ENCODE measurements at places on chromosomes 5 and 9.
A peak's percentile ranks its signal among the peaks of the same experiment; 100 is the strongest.

DNA sequence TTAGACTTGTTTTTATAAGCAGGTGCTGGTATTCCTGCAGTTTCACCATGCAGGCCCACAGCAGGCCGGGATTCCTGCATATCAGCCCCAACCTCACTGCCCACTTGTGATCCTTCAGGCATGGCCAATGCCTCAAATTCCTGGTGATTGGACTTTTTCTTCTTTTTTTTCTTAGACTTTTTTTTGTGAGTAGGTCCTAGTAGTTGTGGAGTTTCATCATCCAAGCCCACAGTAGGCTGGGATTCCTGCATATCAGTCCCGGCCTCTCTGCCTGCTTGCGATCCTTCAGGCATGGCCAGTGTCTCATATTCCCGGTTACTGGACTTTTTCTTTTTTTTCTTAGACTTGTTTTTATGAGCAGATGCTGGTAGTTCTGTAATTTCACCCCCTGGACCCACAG is 4.8 kb downstream of the TTF1 start:
- DNase-seq: no peak

DNA sequence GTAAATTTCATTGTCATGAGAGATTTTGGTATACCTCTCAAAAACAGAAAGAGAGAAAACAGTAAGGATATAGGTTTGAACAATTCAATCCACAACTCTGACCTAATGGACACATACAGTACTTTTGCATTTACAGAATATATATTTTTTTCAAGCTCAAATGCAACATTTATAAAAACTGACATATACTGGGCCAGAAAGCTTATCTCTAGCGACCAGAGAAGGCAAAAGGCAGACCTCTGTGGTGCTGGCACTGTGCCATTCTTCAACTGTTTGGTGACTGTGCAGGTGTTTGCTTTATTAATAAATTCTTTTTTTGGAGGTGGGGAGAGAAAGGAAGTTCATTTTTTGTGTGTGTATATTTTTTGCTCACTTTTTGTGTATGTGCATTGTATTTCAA is 6.0 kb upstream of the PLAC8L1 start:
- DNase-seq: no peak

DNA sequence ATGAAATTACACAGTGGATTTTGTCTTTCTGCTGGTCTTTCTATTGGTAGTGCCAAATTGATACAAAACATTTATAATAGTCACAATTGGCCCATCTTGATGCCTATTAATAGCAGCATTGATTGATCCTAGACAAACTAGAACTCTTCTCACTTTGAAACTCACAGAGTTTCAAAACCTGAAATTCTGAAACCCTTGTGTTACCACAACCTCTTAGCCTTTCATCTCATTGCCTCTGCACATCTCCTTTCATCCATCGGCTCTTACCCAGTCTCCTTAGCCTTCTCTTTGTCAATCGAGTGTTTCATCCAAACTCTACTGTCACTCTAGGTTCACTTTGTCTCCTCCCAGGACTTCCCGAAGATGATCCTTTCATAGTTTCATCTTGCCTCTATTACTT is 22.1 kb downstream of the PLPPR1 start:
- no peak for DNase-seq

- DNase-seq: no peak
Measured at GRCh38 chr5:146007270-146007669, 70.9 kb downstream of the SH3RF2 start.

GRCh38 chr5:172881691-172882370 is 47.8 kb downstream of the ERGIC1 start:
- no peak for DNase-seq

- no peak for DNase-seq
Measured at GRCh38 chr5:75603371-75603770, 7.9 kb upstream of the ANKDD1B start.

DNA sequence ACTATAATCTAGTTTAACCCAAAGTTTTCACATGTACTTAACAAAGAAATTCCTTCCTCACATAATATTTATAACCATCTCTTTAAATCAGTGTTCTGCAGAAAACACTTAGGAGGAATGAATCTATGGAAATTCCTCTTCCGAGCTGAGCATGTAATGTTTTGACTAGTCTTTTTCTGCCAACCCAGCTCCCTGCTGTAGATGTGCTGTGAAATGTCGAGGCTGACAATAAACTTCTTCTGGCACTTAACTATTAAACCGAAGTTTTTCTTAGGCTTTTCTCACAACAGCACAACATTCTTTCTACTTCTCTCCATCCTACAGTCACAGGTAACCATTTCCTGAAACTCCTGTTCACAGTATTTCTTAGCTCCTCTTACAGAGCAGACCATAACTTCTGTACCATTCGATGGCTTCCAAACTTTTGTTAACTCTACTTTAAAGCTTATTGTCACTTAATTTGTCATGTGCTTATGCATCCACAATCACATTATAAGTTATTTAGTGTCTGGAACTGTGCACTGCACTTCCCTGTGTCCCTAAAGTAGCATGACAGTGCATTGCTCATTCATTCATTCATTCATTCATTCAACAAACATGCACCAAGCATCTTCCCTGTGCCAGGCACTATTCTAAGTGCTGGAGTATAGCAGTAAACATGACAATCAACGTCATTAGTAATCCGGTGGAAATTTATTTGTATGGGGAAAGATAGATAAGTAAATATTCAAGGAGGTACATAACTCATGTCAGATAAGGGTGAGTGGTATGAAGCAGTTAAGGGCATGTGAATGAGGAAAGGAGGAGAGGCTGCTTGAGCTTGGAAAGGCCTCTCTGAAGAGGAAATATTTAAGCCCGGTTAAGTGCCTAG is 54.6 kb downstream of the TSSK1B start:
- DNase-seq: no peak

DNA sequence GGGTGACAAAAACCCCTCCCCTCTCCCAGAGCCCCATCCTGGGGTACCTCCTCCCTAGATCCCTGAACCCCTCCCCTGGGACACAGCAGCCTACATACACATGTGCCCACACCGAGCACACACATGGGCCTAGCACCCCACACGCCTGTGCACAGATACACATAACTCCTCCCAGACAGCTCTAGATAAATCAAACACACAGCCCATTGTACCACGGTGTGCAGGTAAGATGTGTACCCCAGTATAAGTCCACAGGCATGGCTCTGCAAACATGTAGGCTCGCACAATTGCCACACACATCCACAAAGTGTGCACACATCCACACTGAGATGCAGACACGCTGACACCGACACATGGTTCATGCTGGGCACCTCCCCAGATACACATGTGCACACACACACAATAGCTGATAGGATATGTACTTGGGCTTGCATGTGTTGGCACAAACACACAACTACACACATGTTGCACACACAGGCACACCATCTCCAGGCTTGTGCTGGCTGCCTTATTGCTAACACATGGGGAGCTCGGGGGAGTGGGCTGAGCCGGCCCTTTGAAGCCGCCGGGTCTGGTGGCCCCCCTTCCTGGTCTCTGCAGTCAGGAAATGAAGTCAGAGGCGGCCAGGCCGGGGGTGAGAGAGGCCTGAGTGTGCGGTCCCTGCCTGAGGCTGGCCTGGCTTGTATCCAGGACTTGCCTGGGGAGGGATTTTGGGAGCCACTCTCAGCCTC is 30.2 kb downstream of the GOLGA2 start:
- no peak for DNase-seq

GRCh38 chr9:3903273-3903672 is 377.5 kb upstream of the RFX3 start:
- no peak for DNase-seq

DNA sequence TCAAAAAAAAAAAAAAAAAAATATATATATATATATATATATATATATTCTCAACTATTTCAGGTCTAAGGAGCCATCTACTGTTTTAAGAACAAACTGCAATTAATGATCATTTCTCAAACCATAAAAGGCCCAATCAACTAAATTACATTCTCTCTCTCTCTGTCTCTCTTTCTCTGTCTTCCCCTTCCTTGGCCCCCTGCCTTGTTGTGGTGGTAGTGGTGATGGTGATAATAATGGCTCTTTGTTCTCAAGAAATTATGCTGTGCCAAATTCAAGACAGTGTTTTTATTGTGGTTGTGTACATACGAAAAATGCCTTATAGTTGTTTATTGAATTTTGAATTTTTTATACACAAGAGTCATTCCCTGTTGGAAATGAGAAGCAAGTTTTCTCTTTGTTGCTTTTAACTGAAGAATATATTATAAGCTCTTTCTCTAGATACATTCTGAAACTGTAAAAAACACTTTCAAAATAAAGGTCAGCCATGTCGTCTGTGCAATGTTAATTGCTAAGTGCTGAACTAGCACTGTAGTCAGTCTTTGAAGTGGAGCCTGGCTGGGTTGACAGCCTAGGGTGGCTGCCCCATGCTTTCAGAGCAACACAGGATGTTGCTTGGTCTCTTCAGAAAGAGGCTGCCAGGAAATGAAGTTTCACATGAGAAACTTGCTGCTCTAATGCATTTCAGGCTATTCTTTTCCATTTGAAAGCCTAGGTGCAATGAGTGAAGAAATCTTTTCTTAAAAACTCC is 96.0 kb downstream of the HINT1 start:
- peak; percentile 16 for DNase-seq

DNA sequence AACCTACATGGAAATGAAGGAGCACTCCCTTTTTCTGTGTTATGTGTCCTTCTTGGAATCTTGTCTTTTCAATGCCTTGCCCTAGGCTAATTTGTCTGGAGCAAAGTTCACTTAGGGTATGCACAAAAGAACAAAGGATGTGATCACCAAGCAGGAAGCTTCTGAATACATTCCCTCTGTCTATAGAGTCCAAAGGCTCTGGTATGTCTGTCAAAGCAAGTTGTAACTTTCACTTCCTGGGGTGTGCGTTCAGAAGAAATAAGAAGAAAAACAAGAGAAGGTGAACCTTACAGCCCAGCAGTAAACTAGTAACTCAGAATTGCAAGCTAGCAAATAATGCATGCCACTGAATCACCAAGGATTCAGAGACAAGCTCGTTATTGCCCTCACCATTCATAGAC is 31.7 kb upstream of the CDH6 start:
- no peak for DNase-seq

- no peak for DNase-seq
Measured at GRCh38 chr9:37639109-37639762, 11.5 kb upstream of the FRMPD1 start.

DNA sequence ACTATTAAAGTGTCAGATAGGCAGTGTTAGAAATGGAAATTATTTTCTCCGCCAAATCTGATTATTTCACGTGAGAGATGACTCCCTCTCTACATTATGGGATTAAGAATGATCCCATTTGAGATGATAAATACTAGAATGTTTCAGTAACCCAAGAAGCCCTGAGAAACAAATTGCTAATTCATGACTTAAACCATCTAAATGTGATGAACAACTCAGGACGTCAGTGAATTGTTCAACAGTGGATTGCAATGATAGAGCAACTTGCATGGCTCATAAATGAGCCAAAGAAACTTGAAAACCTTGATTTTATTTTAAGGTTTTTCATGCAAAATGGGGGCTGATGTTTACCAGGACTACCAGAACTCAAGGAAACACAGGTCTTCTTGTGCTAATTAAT is 350.5 kb upstream of the WWC1 start:
- DNase-seq: no peak

DNA sequence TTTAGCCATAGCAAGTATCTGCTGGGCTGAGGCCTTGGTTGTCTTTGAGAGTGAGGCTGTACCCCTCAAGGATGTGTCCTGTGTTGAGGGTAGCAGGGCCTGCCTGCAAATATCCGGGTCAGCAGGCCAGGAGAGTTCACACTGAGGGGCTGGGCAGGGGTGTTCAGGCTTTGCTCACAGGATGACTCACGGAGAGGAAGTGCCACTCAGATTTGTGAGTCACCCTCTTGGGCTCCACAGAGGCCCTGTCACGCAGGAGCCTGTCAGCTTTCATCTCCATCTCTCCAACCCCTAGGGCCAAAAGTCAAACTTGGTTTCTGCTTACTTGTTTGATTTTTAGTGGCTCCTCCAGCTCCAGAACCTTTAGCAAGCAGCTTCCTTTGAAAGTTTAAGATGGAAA is 211.5 kb downstream of the SEC61B start:
- peak; percentile 58 for DNase-seq

DNA sequence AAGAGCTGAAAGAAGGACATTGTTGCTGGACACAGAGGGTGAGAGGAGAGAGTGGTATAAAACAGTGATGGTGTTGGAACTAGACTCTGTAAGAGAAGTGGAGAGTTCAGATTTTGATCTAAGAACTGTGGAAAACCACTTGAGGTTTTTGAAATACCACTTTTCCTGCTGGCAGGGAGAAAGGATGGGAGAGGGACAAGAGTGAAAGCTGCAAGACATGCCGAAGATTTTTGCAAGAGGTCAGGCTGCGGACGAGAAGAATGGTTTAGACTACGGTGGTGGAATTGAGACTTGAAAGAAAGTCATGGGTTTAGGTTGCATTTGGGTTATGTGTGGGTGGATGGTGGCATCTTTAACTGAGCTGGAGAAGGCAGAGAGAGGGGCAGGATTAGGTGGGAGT is 202.2 kb upstream of the RPS23 start:
- no peak for DNase-seq

DNA sequence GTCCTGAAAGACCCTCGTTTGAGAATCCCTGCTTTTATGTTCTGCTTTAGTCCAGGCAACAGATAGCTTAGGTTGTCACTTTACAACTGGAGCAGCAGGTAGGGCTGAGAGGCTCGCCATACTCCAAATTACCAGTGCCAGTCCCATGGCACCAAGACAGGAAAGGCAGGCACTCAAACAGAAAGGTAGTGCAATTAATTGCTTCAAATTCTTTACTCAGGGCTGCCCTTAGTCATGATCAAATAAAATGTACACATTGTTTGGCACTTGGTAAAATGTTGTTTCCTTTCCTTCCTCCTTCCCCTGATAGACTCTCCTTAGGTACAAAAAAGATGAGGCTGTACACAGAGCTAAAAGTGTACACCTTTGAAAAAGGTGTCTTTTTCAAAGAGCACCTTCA is 115.8 kb upstream of the CCDC152 start:
- no peak for DNase-seq

GRCh38 chr5:179217956-179218942 is 127.0 kb downstream of the ADAMTS2 start:
- no peak for DNase-seq

- no peak for DNase-seq
Measured at GRCh38 chr5:43729846-43730478, 127.0 kb downstream of the NNT start.

DNA sequence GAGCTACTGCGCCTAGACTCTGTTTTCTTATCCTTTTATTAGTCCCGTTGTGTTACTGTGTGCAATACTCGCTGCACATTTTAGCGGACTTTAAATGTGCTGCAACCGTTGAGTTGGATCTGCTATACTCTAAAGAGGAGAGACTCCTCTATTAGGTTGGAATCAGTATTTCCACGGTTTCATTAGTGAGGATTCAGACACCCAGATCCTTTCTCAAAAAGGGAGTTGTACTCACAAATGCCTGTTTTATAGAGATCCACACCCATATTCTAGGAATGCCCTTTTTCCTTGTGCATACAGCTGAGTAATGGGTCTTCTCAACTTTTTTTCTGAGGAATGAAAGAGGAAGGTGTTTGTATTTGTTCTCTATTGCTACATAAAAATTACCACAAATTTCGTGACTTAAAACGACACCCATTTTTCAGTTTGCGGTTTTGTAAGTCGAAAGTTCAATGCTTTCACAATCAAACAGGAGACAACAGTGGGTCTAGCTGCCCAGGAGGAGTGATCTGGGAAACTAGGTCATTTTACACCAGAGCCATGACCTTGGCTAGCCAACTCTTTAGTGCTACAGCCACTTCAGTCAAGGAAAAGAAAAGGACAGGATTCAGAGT is 52.8 kb upstream of the SLC44A1 start:
- no peak for DNase-seq
